ENCODE measurements at places on chromosomes 6 and 20.

DNA sequence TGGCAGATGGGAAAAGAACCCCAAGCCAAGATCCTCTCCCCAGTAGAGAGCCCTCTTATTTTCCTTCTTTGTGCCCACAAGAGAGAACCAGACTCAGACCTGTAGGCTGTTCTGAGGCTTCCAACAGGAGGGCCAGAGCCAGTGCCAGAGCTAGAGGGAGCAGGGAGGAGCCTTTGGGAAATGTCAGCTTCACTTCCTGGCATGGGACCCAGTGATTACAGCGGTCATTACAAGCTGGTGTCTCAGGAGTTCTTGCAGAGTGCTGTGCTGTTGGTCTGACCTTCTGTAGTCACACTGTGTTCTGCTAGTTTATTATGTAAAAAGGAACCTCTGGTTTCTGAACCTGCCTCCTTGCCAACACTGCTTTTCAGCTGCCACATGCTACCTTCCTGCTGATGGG is 38.9 kb downstream of the STK35 start:
- no peak for DNase-seq

DNA sequence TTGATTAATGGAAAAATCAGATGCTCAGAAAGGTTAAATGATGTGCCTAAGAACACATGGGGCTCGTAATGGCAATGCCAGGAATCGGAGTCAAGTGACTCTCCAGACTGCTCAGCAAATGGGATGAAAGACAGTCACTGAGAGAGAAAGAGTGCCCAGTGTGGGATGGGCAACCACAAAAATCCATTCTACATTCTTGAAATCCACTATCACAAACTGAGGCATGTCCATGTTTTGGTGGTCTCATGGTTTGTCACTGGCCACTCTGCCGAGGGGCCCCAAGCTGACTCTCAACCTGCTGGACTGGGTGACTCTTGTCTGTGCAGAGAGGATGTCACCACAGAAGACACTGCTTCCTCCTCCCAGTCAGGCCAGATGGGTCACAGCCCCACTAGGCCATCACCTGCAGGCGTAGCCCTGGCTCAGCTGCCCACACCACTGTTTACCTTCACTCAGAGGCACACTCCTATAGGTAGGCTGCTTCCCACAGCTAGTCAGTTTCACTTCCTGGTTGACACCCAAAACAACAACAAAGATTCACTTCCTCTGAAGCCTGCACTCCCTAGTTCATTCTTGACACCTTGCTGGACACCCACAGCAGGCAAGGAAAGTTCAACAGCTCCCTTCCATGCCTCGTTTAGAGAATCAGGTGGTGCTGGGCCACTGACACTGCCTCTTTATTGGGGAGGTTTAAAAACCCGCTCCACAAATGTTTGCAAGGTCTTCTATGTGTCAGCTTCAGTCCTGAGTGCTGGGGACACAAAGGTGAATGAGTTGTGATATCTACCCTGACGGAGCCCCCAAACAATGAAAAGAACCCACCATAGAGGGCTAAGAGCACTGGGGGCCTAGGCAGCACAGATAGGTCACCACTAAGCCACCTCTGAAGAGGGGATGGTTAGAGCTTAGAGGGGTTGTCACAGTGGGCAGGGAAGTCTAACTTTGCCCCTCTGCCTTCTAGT is 21.7 kb downstream of the MAP1LC3A start:
- no peak for DNase-seq

DNA sequence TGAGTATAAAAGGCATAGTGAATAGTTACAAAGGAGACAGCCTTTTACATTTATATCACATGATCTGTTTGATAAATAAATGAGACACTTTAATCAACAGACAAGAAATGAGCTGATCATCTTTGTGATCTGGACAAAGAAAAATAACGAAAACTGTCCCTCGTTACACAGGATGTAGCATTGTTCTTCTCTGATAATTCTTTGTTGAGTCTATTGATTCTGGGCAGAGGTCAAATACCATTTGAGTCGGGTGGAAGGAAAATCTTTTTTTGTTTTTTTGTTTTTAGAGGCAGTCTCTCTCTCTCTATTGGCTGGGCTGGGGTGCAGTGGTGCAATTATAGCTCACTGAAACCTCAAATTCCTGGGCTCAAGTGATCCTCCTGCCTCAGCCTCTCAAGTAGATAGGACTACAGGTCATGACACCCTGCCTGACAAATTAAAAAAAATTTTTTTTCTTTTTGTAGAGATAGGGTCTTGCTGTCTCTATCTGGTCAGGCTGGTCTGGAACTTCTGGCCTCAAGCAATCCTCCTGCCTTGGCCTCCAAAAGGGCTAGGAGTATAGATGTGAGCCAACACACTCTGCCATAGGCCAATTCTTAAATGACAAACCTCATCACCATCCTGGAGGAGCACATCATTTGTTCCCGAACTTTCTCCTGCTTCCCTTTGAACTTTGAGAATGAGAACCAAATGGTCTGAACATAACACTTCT is 41.8 kb downstream of the CCDC170 start:
- no peak for DNase-seq

DNA sequence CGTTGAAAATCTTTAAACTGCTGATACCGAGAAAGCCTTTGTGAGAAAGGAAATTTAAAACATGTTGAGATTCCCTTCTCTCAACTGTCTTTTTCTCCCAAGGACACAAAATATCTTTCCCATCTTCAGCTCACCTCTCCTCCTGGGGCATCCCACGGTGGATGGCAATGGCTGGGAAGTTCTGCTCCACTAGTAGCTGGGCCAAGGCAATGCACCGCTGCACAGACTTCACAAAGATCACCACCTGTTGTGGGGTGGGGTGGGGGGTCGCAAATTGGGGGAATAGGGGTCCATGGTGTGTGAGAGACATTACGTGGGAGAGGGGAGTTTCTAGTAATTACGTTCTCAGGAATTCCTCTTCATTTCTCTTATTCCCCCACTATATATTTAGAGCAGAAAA is 2.4 kb downstream of the MCCD1 start:
- no peak for DNase-seq

DNA sequence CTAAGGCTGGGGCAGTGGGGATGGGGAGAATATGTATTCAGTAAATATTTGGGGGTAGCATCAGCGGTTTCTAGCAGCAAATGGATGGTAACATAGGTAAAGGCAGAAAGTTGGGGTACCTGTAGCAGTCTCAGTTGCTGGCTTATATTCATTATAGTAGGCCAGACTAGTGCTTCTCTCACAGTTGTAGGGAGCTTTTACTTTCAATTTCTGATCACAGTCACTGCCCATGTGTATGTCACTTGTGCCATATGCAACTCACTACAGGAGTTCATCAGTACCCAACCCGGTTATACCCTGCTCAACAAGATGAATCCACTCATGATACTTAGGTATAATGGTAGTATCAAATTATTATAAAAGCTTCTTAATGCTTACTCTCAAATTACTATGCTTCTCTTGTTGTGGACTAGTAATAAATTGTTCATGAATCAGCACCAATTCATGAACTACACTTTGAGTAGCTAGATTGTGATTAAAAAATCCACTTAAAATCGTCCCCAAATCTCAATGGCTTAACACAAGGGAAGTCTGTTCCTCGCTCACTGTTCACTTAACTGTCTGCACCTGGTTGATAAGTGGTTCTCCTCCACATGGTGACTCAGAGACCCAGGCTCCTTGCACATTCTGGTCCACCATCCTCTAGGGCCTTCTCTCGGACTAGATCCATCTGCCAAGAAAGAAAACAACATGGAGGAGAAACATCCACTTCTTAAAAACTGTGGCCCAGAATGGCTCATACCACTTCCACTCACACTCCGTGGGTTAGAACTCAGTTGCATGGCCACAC is 31.3 kb upstream of the MYLIP start:
- DNase-seq, result no peak

DNA sequence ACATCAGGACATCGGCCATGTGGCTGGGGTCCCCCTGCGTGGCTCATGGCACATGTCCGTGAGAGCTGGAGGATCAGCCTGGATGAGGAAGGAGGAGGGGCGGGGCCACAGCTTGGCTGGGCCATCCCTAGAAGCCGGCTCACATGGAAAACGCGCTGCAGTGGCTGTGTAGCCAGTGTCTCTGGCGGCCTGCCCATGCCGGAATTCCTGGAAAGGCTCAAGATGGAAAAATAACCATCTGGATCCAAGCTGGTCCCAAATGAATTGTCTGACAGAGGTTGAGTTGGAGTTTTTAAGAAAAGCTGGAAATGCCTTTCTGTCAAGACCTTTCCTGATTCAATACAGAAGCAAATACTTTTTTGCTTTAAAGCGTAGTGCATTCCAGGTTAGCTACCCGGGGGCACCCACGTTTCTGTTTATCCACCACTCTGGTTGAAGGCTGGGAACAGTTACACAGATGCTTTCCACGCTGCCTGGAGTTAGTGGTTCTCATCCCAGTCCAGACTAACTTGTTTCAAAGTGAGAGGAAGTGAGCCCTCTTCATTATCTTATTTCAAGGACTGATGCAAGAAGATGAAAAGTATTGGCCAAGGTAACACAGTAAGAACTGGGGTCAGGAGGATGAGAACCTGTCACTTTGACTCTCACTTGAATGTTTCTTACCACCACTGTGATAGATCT is 99.0 kb downstream of the GMPR start:
- no peak for DNase-seq

GRCh38 chr6:138920906-138921305 is 67.1 kb downstream of the REPS1 start:
- DNase-seq, result no peak

DNA sequence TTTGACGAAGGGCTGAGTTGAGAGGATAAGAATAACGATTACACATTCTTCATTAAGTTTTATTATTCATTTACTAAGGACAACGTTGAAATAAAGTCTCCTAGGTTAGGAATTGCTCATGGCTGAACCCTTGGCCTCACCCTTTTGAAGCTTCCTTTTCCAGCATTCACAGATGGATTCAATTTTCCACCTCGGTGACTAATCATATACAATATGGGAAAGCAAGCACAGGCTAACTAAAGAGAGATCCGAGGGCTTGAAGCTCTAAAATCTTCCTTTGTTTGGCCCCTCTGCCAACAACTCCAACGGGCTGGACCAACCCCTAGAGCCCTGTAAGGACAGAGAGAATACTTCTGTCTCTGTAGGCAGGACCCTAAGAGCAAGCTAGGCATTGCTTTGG is 159.5 kb downstream of the SOD2 start:
- no peak for DNase-seq

- DNase-seq, result no peak
Measured at GRCh38 chr6:141484711-141485110, 648.0 kb upstream of the GJE1 start.

DNA sequence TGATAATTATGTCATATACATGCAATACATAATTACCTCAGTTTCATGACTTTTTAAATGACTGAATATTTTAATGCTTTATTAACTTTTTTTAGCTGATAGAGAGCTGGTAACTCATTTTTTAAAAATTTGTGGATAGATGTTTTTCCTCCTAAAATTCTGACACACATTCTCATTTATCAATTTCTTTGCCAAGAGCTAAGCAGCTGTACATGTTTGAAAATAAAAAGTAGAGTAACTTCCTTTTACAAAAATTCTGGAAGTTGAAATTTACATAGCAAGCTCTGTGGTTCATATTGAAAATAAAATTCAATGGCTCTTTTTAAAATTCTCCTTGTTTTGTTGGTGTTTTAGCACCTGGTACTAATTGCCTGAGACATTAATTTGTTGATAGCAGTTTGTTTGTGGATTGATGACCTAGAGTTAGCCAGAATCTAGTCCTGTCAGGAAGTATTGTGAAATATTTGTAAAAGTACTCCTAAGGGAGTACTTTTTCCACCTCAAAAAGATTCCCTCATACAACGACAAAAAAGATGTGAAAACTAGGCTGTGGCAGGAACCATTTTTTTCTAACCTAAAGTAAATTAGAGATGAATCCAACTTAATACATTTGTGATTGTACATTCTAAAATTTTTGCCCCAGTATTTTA is 621.8 kb downstream of the BCKDHB start:
- DNase-seq, result no peak

DNA sequence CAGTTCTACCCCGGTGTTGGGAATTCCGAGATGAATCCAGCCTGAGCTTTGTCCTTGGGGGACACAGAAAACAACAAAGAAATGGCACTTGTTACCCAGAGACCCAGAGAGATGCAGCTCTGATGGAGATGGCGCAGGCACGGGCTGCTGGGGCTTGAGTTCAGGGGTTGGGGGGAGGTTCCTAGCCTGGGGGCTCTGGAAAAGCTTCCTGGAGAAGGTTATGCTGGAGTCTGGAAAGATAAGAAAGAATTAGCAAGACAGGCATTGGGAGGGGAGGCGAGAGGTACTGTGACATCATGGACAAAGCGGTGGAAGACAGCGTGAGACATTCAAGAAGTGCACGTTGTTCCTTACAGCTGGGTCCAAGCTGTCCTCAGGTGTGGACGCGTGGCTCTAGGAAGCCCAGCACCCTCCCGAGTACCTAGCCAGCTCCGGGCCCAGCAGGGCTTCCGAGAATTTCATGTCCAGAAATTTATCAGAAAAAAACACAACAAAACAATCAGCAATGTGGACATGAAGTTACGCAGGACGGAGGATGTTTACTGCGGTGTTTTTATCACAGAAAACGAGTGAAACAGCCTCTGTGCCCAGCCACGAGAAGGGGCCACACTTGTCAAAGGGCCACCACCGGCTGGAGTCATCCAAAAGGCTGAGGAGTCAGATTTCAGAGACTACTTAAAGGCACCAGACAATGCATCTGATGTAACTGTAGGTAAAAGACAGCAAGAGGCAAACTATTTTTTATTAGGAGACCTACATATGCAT is 39.5 kb downstream of the C20orf203 start:
- DNase-seq, result no peak

DNA sequence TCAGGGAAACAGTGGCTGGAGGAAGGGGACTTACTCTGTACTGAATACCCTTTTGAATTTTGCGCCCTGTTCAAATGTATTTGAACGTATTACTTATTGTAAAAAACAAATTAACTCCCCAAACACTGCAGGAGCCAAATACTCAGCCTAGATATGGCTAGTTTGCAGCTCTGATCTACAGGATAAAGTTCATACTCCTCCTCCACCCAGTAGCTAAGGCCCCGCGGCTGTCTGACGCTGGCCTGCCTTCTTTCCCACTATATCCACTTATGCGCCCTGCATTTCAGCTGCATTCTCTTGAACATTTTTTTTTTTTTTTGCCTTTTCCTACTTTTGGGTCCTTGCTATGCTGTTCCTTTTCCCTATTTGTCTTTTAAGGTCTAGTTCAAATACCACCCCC is 6.5 kb downstream of the GSS start:
- no peak for DNase-seq

DNA sequence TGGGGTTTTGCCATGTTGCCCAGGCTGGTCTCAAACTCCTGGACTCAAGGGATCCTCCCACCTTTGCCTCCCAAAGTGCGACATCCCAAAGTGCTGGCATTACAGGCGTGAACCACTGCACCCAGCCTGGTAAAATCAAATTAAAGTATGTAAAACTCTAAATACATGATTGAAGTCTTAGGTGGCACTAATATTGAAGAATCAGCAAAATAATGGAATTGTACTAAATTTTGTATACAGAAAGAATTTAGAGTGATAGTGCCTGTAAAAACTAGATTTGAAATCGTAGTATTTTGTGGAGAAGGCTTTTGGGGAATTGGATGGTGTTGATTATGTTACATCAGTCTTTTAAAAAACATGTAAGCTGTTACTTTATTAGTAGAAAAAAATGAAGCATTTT is 10.0 kb upstream of the PRDM1 start:
- DNase-seq, result no peak

Data from stimulated activated CD8-positive, alpha-beta memory T cell treated with anti-CD3 and anti-CD28 coated beads, Interleukin-7, amount 100 ng/mL, for 24 hours (primary cell).